Tracheal epithelial cell (primary cell): ENCODE measurements at places on chromosomes 7 and 10. TPM values are rescaled to one million over a fixed set of nuclear protein-coding genes. Genes with fewer than 3 reads are reported as not detected.

LRRC17 gene
- total RNA-seq = 0.72 and 1.9 TPM in 2 replicates

GHRHR gene
- total RNA-seq = not detected in 2 replicates

C7orf57 gene
- 0.21 TPM in 1 of 2 replicates, not detected in the other for total RNA-seq

OR9A2 gene
- not detected in 2 replicates for total RNA-seq

NUTM2A gene
- 0.24 and 1.9 TPM in 2 replicates for total RNA-seq

RNF32 gene
- total RNA-seq = 1.2 and 2.8 TPM in 2 replicates

VSTM2A gene
- not detected in 2 replicates for total RNA-seq
